ENCODE measurements at places on chromosomes 2 and 18.

GRCh38 chr2:288758-289361, 969 bp upstream of the ALKAL2 start:
- no peak for DNase-seq

DNA sequence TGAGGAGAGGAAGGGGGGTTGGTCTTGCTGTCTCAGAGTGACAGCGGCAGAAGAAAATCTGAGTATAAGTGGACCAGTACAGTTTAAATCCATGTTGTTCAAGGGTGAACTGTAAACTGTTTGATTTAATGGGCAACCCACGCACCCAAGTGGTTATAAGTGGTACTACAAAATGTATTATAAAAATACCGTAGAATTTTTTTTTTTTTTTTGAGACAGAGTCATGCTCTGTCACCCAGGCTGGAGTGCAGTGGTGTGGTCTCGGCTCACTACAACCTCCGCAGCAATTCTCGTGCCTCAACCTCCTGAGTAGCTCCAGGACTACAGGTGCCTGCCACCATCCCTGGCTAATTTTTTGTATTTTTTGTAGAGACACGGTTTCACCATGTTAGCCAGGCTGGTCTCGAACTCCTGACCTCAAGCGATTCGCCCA, 2.1 kb upstream of the CHCHD5 start:
- DNase-seq = no peak

- DNase-seq = no peak
Measured at GRCh38 chr2:68429311-68429826, 37.7 kb downstream of the FBXO48 start.

DNA sequence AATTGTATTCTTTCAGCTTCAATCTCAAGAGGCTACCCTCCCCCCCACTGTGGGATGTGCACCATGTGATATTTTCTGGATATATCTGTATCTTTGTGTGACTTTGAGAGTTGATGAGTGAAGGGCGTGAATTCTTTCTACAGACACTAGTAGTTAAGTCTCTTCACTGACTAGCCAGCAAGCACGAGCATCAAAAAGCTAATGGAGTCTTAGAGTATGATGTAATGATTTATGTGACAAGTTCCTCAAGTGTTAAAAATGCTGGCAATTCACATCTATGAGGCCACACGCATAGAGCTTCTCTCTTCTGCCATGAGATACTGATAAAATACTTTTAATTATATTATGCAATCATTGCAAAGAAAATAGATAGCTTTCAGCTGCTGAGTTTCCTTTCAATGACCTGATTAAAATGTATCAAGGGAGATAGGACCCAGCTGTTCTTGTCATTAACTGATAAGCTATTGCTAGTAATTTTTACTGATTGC, 304.8 kb downstream of the TRIB2 start:
- DNase-seq = no peak

DNA sequence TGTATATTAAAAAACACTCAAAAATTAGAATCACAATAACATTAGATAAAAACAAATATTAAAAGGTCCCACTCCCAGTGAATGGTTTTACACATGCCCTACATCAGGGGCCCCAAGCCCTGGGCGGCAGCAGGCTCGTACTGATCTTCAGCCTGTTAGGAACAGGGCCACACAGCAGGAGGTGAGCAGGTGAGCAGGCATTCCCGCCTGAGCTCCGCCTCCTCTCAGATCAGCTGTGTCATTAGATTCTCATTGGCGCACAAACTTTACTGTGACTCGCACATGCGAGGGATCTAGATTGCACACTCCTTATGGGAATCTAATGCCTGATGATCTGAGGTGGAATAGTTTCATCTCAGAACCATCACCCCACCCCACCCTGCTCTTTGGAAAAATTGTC, 74.2 kb downstream of the MBD2 start:
- DNase-seq = no peak

- DNase-seq = no peak
Measured at GRCh38 chr2:54486766-54487165, 30.6 kb downstream of the SPTBN1 start.

DNA sequence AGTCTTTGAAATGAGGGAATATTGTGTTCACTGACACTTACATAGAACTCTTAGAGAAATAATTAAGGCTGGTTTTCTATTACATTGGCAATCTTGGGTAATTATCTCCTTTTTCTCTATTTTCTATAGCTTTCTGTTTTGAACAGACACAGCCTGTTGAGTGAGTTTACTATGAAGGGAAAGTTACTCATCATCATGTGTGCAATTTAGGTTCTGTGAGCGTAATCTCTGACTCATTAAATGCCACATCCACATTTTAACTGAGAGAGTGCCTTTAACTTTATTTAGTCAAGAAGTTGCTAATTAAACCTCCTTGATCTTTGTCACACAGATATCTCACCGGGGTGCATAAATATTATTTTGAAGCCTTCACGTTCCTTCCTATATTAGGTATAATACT, 174.0 kb upstream of the SLC8A1 start:
- DNase-seq = no peak

DNA sequence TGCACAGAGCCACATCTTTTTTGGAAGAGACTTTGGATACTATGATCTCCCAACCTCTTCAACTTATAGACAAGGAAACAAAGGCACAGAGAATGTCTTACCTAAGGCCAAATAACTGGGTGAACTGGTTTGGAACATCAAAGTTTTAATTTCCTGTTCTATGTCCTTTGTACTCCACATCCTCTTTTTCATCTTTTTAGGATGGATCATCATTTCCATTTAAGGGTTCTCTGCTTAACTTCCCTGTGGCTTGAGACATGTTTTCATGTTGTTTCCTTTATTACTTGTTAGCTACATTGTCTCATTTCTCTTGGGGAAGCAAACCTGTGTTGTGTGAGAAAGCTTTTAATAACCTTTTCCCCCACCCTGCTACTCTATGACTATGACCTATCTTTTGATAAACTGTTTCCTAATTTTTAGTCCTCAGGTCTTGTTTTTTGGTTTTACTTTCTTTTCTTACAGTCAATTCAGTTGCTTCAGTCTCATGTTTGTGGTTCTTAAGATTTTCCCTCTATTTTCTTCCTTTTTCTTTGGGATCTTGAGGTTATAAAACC, 22.5 kb upstream of the RMND5A start:
- DNase-seq = no peak

DNA sequence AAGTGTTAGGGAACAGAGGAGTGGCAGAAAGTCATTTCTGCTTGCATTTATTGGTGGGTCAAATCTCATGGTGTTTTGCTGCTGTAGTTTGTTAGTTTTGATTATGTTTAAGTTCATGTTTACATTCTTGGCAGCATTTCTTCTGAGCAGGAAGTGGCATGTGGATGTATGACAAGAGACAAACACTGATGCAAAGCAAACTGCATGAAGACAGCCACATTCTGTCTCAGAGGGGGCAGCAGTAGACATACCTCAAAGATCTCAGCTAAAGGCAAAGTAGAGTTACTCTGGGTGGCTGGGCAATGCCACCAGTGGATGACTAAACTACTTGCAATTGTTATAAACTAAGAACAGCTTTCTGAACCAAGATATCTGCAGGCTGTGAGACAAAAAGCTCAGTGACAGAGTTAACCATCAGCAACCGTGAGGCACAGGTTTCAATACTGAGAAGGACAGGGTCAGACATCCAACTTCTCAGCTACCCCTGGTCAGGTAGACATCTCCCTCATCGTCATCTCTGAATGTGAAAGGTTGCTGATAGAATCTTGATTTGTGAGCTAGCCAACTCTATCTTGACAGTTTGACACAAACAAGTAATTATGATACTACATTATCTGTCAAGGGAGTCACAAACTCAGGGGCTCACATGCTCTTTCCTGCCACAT, 16.4 kb downstream of the GALNT3 start:
- DNase-seq = no peak

- DNase-seq = no peak
Measured at GRCh38 chr2:222707102-222707688, 35.7 kb downstream of the MOGAT1 start.

- DNase-seq = no peak
Measured at GRCh38 chr2:196249860-196250259, 78.5 kb upstream of the STK17B start.

GRCh38 chr2:122273785-122274419, 518.5 kb downstream of the TSN start:
- DNase-seq = no peak

DNA sequence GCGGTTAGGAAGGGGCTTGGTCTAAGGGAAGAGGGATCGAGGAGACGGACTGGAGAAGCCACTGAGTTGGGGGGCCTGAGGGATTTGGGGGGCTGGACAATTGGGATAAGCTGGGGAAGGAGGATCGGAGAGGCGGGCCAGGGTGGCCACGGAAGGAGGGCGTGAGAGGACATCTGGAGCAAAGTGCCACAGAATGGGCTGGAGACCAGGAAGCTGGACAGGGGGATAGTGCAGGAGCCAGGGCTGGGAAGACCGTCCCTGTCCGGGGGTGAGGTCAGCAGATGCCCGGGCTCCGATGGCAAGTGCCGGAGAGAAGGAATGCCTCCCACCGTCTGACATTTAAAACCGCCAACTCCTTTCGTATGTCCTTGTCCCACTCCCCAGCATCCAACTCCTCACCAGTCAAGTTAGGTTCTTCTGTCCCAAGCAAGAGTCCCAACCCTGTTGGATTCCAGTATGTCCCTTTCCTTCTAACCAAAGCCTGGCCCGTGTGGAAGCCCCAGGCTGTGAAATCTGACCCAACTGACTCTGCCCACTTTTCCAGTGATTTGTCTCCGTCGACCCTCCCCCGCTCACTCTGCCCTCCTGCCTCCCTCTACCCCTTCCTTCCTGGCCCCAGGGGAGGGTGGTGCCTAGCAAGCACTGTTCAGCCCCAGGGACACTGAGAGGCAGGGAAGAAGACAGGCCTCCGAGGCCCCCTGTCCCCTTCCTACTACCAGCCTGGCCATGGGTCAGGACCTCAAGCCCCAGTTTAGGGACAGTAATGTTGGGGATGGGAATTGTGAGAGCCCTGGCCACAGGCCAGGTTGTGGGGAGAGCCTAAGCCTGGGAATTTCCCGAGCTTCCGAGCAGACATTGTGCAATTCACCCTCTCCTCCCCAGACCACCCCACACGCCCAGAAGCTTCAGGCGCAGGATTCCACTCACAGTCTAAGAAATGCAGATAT, 31.5 kb upstream of the TMBIM1 start:
- DNase-seq = peak; percentile 60

DNA sequence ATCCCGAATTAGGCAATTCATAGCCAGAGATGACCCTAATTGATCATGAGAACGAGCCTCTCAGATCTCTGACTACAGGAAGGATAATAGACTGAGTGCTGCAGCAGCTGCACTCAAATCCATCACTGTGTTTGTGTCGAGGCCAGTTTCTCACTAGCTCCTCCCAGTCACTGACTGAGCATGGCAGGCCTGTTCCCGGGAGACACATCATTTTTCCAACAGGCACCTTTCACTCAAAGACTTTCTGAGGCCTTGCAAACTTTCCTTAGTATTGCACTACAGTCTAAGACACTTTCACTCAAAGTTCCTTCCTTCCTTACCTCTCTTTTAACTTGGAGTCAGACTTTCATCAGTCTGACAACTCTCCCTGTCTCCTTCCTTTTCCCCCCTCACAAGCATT, 13.7 kb downstream of the SOS1 start:
- DNase-seq = no peak

DNA sequence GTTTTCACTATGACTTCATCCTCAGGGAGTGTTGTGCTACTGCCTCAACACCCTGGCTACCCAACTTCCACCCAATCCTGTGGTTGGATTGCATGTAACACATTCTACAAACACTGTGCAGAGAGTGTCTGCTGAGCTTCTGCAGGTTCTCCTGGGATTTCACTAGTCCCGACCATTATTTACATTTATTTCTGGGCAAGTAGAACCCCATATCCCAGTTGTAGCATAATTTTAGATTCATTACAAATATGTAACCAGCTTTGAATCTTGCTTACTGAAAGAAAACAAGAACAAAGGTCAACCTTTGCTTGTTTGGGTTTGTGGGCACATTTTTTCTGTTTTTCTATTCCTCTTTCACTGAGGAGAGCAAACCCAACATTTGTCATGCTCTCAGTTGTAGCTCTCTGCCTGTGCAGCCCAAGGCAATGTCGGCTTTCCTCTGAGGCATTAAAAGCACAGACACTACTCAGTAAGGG, 2036.1 kb upstream of the LRRTM1 start:
- no peak for DNase-seq

DNA sequence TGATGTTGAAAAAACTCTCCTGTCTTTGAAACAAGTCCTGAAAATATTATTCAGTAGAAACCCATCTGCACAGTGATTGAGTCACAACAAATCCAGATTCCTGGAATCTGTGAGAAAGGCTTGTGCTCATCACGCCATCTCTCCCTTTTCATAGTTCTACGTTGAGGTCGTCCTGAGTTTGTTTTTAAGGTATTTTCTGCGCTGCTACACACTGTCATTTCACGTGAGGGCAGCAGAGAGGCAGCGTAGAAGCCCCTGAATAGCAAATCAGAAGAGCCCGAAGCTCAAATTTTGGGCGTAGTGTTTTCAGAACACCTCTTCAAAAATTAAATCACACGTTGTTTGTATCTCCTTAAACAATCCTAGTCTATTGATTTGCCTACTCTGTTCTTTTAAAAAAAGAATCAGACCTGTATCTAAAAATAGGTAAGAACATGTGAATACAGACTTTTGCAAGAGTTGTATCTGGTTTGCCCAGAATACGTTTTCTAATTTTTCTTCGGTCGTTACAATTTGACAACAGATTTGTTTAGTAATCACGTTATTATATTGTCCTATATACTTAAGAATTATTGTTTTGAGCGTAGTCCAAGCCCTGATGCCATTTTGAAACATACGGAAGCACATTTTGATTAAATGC, 61.6 kb upstream of the SLC38A11 start:
- no peak for DNase-seq

GRCh38 chr2:171237751-171238505, 77.2 kb upstream of the TLK1 start:
- DNase-seq = no peak

DNA sequence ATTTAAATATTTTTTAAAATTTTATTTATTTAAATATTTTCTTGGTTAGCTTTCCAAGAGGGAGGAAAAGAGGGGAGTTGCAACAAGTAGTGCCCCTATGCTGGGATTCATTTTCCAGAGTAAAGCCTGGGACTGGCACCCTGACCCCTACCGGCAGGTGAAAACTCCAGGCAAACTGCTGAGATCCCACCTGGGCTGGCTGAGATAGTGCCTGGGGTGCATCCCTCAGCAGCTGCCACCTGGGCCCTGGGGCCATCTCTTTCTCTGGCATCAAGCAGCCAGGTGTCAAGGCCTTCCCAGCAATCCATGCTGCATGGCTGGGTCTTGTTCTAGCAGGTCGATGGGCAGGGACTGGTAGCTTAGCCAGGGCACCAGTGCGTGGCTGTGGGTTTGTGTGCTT, 6.6 kb downstream of the SIX2 start:
- DNase-seq = no peak

- peak; percentile 62 for DNase-seq
Measured at GRCh38 chr18:79567481-79568147, 112.0 kb upstream of the CTDP1 start.

GRCh38 chr2:239261356-239261755, 139.5 kb downstream of the HDAC4 start:
- DNase-seq = peak; percentile 31

DNA sequence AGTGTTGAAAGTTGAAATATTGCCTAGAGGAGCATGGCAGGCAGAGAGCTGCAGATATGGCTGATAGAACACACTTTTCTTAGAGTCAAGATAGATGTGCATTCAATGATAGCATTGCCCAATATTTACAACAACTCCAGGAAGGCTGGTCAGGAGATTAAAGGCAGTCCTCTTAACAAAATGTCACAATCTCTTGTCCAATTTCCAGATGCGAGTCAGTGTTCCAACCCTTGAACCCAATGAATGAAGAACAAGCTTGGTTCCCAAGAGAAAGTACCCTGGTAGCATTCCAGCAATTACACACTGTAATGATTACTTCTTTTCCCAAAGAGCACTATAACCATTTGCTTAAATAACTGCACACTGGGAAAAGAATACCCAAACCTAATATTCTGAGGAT, 839.4 kb upstream of the VRK2 start:
- DNase-seq = no peak

All from ureter (tissue), 1 donor.